ENCODE measurements at places on chromosomes 7 and 10. TPM values are rescaled to one million over a fixed set of nuclear protein-coding genes. Genes with fewer than 3 reads are reported as not detected.
A peak's percentile ranks its signal among the peaks of the same experiment; 100 is the strongest.

DNA sequence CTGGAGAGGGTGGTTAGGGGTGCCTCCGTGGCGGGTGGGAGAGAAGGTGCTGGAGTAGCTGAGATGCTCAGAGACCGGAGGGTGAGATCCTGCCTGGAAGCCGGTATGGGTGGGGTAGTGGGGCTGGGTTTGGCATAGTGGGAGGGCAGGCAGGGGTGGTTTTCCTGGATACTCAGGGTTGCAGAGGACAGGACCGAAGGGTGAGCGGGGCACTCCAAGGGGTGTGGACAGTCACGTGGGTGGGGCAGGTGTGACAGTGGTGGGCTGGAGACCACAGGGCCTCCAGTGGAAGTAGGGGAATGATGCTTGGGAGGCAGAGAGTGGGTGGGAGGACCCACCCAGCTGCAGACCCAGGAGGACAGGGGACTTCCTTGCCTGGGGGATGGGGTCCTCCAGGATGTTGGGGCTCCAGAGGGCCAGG lies 1.9 kb downstream of the SCART1 start:
- H3K4me1 ChIP-seq, result no peaks in the 10 kb centered on the region
- no peaks in the 10 kb centered on the region for H3K36me3 ChIP-seq
- no peaks in the 10 kb centered on the region for H3K27me3 ChIP-seq

DNA sequence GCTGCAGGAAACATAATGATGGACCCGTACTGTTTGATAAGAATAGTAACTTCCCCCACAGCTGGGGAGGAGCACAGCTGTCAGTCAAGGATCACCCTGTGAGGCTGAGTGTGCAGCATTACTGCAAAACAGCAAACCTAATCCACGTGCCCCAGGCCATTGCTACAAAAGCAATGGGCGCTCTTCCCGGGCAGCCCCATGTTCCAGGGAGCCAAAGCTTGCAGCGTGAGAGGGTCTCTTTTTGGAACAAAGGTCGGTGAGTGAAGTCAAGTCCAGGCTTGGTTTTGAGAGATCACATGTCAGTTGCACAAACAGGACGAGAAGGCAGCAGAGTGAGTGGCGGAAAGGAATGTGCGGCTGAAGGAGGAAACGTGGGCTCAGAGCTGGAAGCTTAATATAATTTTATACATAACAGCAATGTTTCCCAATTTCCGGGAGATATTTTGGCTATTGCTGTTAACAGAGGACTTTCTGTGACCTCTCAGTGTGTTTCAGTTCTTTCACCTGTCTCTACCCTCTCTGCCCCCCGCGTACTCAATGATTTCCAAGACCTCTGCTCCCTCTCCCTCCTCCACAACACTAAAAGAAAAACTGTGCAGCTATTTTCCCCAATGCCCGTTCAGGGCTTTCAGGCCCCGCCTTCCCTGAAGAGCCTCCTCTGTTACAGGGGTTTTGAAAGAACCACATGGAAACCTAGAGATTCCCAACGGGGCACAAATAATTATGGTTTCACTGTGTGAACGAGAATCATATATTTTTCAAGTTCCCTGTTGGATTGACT lies 128.9 kb downstream of the MTPAP start:
- no peak overlapping the region for H3K27ac ChIP-seq
- DNase-seq, result peak; percentile 39
- no peaks in the 10 kb centered on the region for H3K27me3 ChIP-seq
- H3K4me3 ChIP-seq, result no peak overlapping the region
- peaks cover 3% of the 10 kb centered on the region for H3K4me1 ChIP-seq
- no peaks in the 10 kb centered on the region for H3K36me3 ChIP-seq

GRCh38 chr10:36779238-36779846 lies 346.1 kb upstream of the ANKRD30A start:
- DNase-seq, result peak; percentile 51
- H3K27me3 ChIP-seq, result no peaks in the 10 kb centered on the region
- H3K36me3 ChIP-seq, result no peaks in the 10 kb centered on the region
- no peak overlapping the region for H3K4me3 ChIP-seq

- no peaks in the 10 kb centered on the region for H3K4me1 ChIP-seq
- no peaks in the 10 kb centered on the region for H3K36me3 ChIP-seq
Measured at GRCh38 chr7:36871863-36872262, 147.6 kb upstream of the AOAH start.

GRCh38 chr10:72615970-72616369 lies 9.9 kb downstream of the MICU1 start:
- no peaks in the 10 kb centered on the region for H3K27me3 ChIP-seq
- DNase-seq, result peak; percentile 37
- no peak overlapping the region for H3K27ac ChIP-seq
- H3K4me1 ChIP-seq, result no peaks in the 10 kb centered on the region
- no peaks in the 10 kb centered on the region for H3K36me3 ChIP-seq

GRCh38 chr7:102306916-102307677 lies 20.4 kb downstream of the SH2B2 start:
- H3K27me3 ChIP-seq, result no peaks in the 10 kb centered on the region
- peak; percentile 61 for DNase-seq
- no peaks in the 10 kb centered on the region for H3K36me3 ChIP-seq
- no peak overlapping the region for H3K27ac ChIP-seq

DNA sequence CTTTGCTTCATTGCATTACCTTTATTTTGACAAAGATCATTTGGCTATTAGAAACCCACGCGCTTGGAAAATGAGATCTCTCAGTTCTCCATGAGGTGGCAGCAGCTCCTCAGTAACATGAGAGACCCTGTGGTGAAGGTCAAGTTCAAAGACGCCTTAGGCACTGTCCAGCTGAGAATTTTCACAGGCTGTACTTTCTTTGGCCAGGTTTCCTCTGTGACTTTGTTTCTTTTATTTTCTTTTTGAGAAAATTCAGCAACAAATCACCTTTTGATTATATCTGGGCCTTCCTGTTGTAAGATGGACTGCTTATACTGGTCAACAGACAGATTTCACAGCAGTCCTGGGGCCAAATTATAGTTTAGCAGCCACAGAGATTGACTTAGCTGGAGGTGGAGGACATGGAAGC lies 54.5 kb downstream of the RAB18 start:
- no peak overlapping the region for H3K27ac ChIP-seq
- H3K27me3 ChIP-seq, result no peaks in the 10 kb centered on the region
- no peaks in the 10 kb centered on the region for H3K4me1 ChIP-seq
- DNase-seq, result peak; percentile 27

SPDYE2B gene
- total RNA-seq, result not detected

CUBN gene
- 1.3 TPM for total RNA-seq

Data from fibroblast of lung (primary cell).